ENCODE measurements at places on chromosomes 5 and 9. TPM values are rescaled to one million over a fixed set of nuclear protein-coding genes. Genes with fewer than 3 reads are reported as not detected.

The CCDC192 gene
- not detected for total RNA-seq

The TIMD4 gene
- 1.7 TPM for total RNA-seq

The TLX3 gene
- not detected for total RNA-seq

The FOXD4L5 gene
- not detected for total RNA-seq

The SHISAL2B gene
- total RNA-seq, result not detected

The PLPPR1 gene
- total RNA-seq, result not detected

The KIF4B gene
- not detected for total RNA-seq

The ASPN gene
- 4.4 TPM for total RNA-seq

The OTULINL gene
- total RNA-seq, result 61.0 TPM

The PCDHGB4 gene
- total RNA-seq, result 0.40 TPM

The SH3TC2 gene
- total RNA-seq, result not detected

The GPBP1 gene
- 36.7 TPM for total RNA-seq

The LCN15 gene
- total RNA-seq, result not detected

The DOK3 gene
- 17.2 TPM for total RNA-seq

The BARHL1 gene
- total RNA-seq, result not detected

The CLIC3 gene
- total RNA-seq, result 2.5 TPM

The TRPM6 gene
- 51.5 TPM for total RNA-seq

The C9 gene
- not detected for total RNA-seq

The PKN3 gene
- total RNA-seq, result 3.5 TPM

The OBP2B gene
- total RNA-seq, result not detected

The NUTM2G gene
- total RNA-seq, result not detected

The SLC4A9 gene
- total RNA-seq, result 0.82 TPM

The FYB1 gene
- 25.6 TPM for total RNA-seq

The CNTFR gene
- total RNA-seq, result 59.1 TPM

The HTR1A gene
- not detected for total RNA-seq

The SEMA4D gene
- total RNA-seq, result 18.7 TPM

The DMRTA1 gene
- total RNA-seq, result 1.8 TPM

The SLC23A1 gene
- total RNA-seq, result 7.4 TPM

The CARD19 gene
- total RNA-seq, result 100 TPM

The ACSL6 gene
- not detected for total RNA-seq

The PCDHGB6 gene
- 1.9 TPM for total RNA-seq

The RNF180 gene
- total RNA-seq, result 8.0 TPM

Measured in transverse colon (tissue), 4 donors.